Activated CD8-positive, alpha-beta memory T cell treated with anti-CD3 and anti-CD28 coated beads, Interleukin-2, amount 50 U/mL, for 4 hours (primary cell): ENCODE measurements at places on chromosomes 2 and 18.

DNA sequence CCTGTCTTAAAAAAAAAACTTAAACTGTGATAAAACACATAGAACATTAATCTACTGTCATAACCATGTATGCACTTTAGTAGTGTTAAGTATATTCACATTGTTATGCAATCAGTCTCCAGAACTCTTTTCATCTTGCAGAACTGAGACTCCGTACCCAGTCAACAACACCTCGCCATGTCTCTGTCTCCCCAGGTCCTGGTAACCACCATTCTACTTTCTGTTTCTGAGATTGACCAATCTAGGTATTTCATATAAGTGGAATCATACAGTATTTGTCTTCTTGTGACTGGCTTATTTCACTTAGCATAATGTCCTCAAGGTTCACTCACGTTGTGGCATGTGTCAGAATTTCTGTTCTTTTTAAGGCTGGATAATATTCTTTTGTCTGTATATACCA lies 290.8 kb upstream of the CXCR4 start:
- DNase-seq: no peak

DNA sequence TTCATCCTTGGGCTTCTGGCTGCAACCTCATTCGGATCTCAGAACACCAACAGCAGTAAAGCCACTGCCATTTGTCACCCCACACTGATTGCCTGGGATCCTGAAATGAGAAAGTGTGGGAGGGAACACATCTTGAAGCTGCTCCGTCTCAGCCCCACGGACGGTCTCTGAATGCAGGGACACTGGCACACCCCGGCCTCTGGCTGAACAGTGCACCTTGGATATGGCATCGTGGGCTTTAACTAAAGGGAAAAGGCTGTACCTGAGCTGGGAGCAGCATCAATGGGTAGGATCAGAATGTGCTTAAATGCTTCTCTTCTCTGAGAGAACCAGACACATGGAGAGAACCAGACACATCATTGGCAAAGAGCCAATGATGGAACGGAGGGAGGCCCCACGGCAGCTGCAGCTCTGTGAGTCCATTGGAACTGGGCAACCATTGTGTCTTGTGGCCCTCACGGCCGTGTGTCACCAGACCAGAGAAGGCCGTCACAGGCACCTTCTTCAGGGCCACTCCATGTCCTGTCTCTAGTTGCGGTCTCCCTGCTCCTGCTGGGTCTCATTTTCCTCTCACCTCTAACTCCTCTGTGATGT lies 193.4 kb upstream of the MYT1L start:
- DNase-seq: no peak

- no peak for DNase-seq
These were observed 179.8 kb downstream of the NEDD4L start for GRCh38 chr18:58223717-58224424.

GRCh38 chr2:64393383-64394010 lies 60.5 kb upstream of the LGALSL start:
- DNase-seq: no peak

- no peak for DNase-seq
These were observed 426.7 kb upstream of the PKDCC start for GRCh38 chr2:41621095-41621494.

DNA sequence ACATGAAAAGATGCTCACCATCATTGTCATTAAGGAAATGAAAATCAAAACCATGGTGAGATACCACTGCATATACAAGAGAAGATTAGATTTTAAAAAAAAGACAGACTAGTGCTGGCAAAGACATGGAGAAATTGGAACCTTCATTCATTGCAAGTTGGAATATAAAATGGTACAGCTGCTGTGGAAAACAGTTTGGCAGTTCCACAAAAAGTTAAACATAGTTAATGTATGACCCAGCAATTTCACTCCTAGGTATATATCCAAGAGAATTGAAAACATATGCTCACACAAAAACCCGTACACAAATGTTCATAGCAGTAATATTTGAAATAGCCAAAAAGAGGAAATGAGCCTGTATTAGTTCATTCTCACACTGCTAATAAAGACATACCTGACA lies 33.7 kb upstream of the MBOAT2 start:
- DNase-seq: no peak

DNA sequence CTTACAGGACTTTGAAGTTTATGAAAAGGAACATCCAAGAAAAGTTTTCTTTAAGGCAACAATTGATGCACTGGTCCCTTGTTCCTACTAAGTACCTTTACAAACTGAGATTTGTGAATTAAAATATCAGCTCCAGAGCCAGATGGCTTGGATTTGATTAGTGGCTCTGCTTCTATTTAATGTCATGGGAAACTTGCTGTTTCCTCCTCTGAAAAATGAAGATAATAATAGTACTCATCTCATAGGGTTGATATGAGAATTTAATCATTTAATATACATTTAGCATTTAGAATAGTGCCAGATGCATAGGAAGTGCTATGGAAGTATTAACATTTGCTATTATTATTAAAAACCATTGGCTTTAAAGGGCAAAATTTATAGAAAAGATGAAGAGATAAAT lies 2.6 kb upstream of the GAREM1 start:
- DNase-seq: no peak

DNA sequence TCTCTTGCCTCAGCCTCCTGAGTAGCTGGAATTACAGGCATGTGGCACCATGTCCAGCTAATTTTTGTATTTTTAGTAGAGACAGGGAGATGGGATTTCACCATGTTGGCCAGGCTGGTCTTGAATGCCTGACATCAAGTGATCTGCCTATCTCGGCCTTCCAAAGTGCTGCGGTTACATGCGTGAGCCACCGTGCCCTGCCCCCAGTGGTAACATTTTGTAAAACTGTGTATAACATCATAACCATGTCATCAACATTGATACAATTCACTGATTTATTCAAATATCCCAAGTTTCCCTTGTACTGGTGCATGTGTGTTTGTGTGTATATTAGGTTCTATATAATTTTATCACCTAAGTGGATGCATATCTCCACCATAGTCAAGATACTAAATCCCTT lies 70.0 kb downstream of the PDCL3 start:
- DNase-seq: no peak

DNA sequence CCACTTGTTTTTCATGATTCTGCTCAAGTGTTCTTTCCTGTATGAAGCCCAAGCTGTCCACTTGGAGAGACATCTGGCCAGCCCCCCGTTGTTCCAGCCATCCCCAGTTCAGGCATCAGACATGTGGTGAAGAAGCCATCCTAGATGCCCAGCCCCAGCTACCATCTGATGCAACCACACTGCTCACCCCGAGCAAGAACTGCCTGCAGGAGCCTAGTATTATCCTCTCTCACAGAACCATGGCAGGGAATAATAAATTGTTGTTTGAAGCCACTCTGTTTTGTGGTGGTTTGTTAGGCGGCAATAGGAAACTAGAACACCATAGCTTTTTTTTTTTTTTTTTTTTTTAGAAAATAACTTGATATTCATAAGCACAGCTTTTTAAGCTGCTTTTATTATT lies 19.5 kb upstream of the DARS1 start:
- no peak for DNase-seq

- no peak for DNase-seq
These were observed 9.4 kb downstream of the DYSF start for GRCh38 chr2:71462641-71463341.

- no peak for DNase-seq
These were observed 102.3 kb downstream of the NRXN1 start for GRCh38 chr2:50929661-50930060.

DNA sequence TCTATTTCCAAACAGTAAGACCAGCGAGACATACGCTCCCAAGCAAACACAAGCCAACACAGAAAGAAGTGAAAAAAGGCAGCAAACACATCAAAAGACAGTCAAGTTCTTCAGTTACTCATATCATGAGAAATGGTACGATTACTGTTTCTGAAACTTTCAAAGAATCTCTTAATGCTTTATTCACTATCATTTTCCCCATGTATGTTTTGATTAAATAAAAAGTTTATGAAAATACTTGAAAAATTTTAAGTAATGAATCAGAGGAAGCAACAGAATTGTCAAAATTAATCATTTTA lies 114.9 kb downstream of the HDAC4 start:
- no peak for DNase-seq

- no peak for DNase-seq
These were observed 11.7 kb downstream of the SFT2D3 start for GRCh38 chr2:127712999-127713398.

GRCh38 chr2:158393886-158394285 lies 62.7 kb downstream of the CCDC148 start:
- DNase-seq: no peak

DNA sequence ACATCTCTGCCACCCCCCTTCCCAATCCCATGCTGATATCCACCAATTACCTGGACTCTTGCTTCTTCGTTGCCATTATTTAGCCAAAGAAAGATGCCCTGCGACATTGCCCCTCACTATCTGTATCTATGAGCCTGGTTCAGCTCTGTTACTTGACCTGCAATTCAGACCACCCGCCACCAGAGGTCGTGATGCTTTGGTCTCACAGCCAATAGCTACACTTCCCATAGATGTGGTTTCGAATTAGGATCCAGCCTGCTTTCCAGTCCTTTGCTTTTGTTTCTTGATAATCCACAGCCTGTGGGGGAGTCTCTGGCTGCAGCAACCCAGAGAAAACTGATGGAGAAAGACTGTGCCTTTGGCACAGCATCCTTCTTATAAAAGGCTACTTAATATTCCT lies 239.4 kb downstream of the KLHL29 start:
- no peak for DNase-seq

DNA sequence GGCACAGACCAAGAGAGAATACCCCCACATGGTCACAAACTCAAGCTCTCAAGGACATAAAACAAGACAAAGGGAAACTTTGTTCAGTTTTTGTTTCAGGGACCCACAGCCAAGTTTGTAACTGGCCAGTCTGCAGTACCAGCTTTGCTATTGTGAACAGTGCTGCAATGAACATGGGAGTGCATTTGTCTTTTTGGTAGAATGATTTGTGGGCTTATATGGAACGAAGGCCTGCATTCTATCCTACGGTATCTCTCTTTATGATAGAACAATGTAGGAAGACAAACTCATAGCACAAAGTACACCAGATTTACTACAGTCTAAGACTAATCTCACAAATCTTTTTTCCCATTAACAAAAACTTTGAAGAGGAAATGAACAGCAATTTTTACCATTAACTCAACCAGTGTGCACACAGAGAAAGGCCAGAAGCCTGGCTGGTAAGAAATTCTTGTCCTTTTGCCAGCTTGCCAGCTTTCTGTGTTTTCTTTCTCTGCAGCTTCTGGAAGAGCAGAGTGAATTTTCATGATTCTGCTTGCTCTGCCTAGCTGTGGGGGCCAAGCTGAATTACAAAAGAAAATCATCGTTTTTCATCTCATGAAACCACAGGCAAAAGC lies 37.1 kb upstream of the FEZ2 start:
- no peak for DNase-seq

- no peak for DNase-seq
These were observed 26.3 kb downstream of the B4GALT6 start for GRCh38 chr18:31657823-31658669.

GRCh38 chr2:96767135-96767871 lies 6.6 kb downstream of the CNNM4 start:
- no peak for DNase-seq

DNA sequence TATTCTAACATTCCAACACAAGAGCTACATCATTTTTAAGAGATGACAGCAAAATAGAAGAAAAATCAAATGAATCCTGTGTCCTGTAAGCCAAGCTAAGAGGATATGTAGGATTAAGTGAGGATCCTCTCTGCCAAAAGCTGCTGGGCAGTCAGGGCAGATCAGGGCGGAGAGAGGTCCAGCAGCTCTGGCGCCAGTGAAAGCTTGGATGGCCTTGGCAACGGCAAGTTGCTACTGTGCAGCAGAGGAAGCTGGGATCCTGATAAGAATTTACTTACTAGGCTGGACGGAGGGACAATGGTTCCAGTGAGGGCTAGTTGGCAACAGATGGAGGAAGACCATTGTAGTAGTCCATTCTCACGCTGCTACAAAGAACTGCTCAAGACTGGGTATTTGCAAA lies 391.5 kb downstream of the XIRP2 start:
- DNase-seq: no peak

DNA sequence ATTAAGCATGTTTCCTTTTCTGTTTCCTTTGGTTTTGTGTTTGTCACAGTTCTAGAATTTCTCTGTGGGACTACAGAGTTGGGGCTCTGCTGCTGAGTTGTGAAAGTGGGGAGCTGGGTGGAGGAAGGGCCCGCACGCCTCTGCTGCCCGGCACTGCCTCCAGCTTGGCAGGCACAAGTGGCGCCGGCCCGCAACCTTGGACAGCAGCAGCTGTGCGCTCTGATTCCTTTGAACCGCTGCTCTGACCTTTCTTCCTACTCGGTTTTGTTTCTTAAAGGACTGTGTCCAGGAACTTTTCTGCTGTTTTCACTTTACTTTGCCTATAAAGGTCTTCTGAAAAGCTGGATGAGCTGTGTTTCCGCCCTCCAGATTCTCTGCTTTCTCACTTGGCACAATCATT lies 137.6 kb upstream of the ALPP start:
- DNase-seq: no peak

GRCh38 chr2:175976391-175977157 lies 25.5 kb downstream of the LNPK start:
- no peak for DNase-seq

GRCh38 chr2:42931146-42931817 lies 138.9 kb upstream of the HAAO start:
- DNase-seq: no peak

DNA sequence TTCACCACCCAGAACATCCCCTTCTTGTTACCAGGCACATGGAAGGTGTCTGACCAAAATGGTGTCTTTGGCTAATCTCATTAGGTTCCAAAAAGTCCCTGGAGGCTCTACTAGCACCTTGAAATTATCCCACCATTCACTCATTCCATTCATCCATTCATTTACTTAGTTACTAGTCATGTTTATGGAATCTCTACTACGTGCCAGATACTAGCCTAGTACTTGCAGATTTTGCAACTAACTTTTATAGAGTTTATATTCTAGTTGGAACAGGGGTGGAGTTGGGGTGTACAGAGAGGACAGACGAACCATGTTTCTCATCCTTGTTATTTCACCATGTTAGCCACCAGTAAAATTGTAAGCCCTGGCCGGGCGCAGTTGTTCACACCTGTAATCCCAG lies 4.0 kb upstream of the NOP58 start:
- DNase-seq: no peak

GRCh38 chr2:233464056-233464455 lies 102.5 kb downstream of the USP40 start:
- DNase-seq: no peak
